ENCODE measurements at places on chromosomes 12 and 14.

DNA sequence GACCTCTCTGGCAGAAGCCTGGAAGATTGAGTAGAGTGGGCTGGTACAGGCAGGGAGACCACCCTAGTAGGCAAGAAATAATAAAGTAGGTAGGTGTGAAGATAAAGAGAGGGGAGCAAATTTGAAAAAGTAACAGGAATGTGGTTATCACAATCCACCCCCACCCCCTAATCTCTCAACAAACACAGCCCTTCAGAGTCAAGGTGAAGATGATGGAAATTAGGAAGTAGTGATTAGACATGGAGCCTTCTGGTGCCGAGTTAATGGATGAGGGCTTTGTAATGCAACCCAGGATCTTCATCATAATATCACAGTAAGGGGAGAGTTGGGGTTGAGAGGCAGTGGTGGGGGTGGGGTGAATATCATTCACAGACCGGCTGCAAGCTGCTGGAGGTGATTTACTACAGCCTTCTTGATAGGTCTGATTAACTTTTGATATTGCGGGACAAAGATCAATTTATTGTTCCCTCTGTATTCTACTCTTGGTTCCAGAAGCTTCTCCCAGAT lies 29.2 kb upstream of the CRY1 start:
- no peak for DNase-seq

- peak; percentile 29 for DNase-seq
Measured at GRCh38 chr14:90382491-90383125, 14.2 kb upstream of the CALM1 start.

- DNase-seq: no peak
Measured at GRCh38 chr14:25461780-25462179, 411.8 kb upstream of the STXBP6 start.

GRCh38 chr14:97413966-97414717 lies 617.0 kb downstream of the VRK1 start:
- DNase-seq: no peak

GRCh38 chr12:89075880-89076540 lies 276.3 kb downstream of the DUSP6 start:
- no peak for DNase-seq

- no peak for DNase-seq
Measured at GRCh38 chr12:87935216-87935615, 94.0 kb downstream of the C12orf50 start.

GRCh38 chr12:114679942-114680341 lies 4.0 kb downstream of the TBX3 start:
- no peak for DNase-seq

DNA sequence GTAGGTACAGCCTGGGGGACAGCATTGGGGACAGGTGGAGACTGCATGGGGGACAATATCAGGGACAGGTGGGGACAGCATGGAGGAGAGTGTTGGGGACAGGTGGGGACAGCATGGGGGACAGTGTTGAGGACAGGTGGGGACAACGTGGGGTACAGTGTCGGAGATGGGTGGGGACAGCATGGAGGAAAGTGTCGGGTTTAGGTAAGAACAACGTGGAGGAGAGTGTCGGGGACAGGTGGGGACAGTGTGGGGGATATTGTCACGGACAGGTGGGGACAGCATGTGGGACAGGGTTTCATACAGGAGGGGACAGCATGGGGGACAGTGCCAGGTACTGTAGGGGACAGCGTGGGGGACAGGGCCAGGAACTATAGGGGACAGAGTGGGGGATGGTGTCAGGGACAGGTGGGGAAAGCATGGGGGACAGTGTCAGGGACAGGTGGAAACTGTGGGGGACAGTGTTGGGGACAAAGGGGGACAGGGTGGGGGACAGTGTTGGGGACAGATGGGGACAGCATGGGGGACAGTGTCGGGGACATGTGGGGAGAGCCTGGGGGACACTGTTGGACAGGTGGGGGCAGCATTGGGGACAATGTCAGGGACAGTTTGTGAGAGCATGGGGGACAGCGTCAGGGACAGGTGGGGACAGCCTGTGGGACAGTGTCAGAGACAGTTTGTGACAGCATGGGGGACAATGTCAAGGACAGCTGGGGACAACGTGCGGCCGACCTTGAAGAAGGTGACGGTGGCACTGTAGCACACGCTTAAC lies 213.1 kb downstream of the TMEM121 start:
- no peak for DNase-seq

DNA sequence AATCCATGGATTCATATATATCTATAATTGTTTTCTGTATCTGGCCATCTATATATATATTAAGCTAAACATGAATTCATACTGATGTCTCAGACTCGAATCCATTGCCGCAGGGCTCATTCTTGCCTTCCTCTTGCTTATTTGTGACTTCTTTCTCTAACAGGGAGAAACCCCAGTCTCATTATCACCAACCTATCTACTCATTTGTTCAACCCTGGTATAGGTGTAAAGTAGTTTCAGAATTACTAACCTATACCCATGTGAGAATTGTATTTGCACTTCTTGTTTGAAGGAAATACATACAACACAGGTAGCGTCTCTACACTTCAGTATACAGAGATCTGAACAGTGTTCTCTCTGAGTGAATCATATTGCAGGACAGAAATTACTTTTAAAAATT lies 77.7 kb downstream of the PTPN11 start:
- no peak for DNase-seq

DNA sequence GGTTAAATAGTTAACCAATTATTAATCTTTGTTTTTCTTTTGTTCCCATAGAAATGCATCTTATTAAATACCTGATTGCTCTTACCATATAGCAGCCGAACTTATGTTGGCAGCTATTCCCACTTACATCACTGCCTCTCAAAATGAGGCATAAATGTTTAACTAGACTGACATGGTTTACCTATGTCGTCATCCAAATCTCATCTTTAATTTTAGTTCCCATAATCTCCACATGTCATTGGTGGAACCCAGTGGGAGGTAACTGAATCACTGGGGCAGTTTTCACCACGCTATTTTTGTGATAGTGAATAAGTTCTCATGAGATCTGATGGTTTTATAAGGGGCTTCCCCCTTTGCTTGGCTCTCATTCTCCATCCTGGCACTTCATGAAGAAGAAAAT lies 499.2 kb upstream of the ATP2B1 start:
- DNase-seq: no peak

GRCh38 chr12:42691991-42692557 lies 102.5 kb upstream of the PRICKLE1 start:
- DNase-seq: no peak

DNA sequence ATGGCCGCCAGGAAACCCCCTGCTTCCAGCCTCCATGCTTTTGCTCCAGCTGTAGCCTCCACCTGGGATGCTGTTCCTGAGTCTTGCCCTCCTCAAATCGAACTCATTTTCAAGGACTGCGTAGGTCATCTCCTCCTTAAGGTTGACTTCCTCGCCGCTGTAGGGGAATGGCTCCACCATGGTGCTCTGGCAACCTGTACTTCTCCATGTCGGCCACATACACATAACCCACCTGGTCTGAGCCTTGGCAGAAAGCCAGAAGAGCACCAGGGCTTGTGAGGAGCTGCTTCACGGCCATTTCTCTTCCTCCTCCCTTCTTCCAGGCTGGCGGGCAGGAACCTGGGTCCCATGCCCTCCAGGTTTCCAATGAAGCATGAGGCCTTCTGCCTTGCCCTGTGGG lies 36.7 kb upstream of the BEGAIN start:
- DNase-seq: no peak

DNA sequence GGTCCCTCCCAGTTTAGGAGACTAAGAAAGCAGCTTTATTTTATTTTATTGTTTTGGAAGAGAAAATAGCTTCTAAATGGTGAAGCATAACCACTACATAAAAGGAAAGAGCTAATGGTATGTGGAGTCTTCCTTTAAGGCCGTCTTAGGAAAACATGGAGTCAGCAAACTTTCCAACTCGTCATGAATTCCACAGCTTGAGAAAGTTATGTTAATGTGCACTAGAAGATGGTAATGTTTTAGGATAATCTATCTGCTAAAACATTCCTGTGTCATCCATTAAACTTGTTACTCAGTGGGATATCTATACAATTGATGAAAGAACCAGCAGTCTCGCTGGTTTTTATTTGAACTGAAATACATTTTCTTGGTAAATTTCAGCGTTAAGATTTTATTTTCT lies 448.4 kb upstream of the SEL1L start:
- no peak for DNase-seq

- no peak for DNase-seq
Measured at GRCh38 chr14:104794993-104795780, at the start of gene AKT1. TSS of gene AKT1 (minus strand) at chr14:104795748. CDS start at chr14:104792643, 3,105 bp downstream.

- DNase-seq: no peak
Measured at GRCh38 chr12:56804169-56804568, 41.0 kb downstream of the HSD17B6 start.

DNA sequence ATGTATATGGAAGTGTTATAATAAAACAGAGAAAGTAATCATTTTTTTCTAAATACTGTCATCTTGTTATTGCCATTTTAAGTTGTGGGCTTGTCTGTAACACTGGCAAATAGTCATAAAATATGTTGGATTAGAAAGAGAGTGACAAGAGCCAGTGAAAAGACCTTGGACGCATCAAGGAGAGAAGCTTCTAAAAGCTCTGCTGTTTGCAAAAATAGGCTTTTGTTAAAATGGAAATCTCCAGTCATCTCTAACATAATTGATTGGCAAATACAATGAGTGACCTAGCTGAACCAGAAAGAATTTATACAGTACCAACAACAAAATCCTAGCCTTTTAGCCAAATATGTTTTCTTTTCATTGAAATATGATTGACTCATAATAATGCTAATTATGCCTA lies 245.8 kb upstream of the RMST start:
- DNase-seq: no peak

GRCh38 chr14:67357186-67357968 lies 2.2 kb downstream of the ATP6V1D start:
- no peak for DNase-seq

- no peak for DNase-seq
Measured at GRCh38 chr14:76937181-76938091, 91.1 kb downstream of the IRF2BPL start.

- DNase-seq: no peak
Measured at GRCh38 chr12:26116829-26117715, 7.8 kb downstream of the BHLHE41 start.

DNA sequence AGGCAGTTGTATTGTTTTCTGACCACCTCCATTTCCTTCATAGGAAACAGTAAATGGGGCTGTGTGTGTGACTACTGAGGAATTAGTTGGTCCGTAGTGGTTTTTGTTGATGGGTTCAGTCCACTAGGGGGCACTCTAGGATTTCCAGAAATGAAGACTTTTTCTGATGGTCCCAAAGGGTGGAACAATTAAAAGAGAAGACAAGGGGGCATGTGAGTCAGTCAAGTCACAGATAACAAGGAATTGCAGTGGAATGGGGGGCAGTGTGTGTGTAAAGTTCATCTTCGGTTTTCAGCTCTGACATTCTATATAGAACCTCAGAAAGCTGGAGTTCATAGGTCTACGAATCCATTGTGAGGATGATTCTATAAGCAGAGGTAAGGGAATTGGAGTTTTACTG lies 186.6 kb upstream of the OR4E1 start:
- DNase-seq: no peak

- no peak for DNase-seq
Measured at GRCh38 chr12:11799502-11799873, 150.0 kb downstream of the ETV6 start.

GRCh38 chr12:69431591-69432222 lies 38.5 kb upstream of the FRS2 start:
- DNase-seq: no peak

GRCh38 chr14:76953311-76953945 lies 75.1 kb downstream of the IRF2BPL start:
- DNase-seq: peak; percentile 96
